ENCODE measurements at places on chromosomes 6 and 20.
A peak's percentile ranks its signal among the peaks of the same experiment; 100 is the strongest.

DNA sequence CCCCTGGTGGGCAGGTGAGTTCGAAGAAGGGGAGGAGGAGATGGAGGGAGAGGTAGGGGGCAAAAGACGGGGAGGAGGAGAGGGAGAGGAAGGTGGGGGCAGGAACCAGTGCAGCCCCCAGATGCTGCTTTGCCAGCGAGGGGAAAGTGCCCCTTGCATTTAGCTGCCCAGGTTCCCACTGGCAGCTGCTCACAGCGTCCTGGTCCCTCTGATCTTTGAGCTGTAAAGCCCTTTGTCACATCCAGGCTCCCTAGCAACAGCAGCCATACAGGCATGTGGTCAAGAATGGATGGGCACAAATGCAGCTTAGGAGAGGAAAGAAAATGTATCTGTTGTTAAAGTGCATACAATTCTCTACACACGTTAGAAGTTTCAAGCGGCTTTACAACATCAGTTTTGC, 160.9 kb downstream of the CD83 start:
- DNase-seq: no peak
- no peak overlapping the region for H3K4me3 ChIP-seq
- no peaks in the 10 kb centered on the region for H3K36me3 ChIP-seq
- peaks cover 4% of the 10 kb centered on the region for H3K4me1 ChIP-seq
- no peak overlapping the region for H3K27ac ChIP-seq
- H3K27me3 ChIP-seq: peaks cover 10% of the 10 kb centered on the region

GRCh38 chr20:3250091-3250504, 11.1 kb upstream of the SLC4A11 start:
- H3K27ac ChIP-seq: no peak overlapping the region
- no peak overlapping the region for H3K4me3 ChIP-seq
- H3K27me3 ChIP-seq: peaks cover 24% of the 10 kb centered on the region
- H3K36me3 ChIP-seq: 0 out of 2 replicates have a peak, but pooled peaks cover 3% of the 10 kb centered on the region
- DNase-seq: no peak

DNA sequence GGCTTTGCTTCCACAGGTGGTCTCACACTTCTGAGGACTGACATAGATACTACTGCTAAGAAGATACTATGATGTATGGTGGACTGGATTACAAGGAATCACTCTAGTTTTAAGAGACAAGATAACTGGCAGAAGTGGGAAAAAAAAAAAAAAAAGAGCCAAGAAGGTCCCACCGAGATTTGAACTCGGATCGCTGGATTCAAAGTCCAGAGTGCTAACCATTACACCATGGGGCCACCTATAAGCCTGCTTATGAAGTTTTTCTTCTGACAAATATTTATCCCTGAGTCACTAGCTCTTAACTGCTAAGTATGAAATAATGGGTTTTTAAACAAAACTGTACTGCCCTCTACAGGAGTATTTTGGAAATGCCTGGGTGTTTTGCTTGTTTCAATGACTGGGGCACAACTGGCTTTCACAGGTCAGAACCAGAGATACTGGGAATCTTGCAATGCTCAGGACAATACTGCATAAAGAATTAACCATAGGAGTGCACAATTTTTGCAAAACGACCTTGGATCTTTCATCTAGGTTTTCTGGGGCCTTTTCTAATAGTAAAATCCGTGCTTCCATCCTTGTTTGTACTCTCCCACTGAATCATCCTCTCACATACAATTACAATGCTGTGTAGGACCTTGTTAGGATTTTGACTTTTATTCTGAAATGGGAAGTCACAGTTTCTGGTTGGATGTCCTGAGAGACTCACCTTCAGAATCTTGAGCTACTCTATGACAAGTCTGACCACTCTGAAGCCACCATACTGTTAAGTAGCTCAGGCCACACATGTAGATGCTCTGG, 116.3 kb downstream of the OR2B2 start:
- H3K27ac ChIP-seq: no peak overlapping the region
- no peaks in the 10 kb centered on the region for H3K36me3 ChIP-seq
- no peaks in the 10 kb centered on the region for H3K27me3 ChIP-seq
- peak overlapping the region; percentile 37 for H3K4me3 ChIP-seq

DNA sequence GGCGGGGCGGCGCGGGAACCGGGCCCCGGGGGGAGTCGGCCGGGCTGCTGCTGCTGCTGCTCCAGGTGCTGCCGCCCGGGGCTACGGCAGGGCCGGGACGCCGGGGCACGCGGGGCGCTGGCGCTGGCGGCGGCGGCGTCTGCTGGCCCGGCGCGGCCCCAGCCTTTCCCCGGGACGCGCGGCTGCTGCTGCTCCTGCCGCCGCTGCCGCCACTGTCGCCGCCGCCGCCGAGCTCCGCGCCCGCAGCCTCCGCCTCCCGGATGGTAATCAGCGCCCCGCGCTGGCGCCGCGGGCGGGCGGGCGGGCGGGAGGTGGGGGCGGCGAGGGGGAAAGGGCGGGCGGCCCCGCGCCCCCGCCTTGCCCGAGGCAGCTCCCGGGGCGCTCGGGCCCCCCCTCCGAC, 306 bp downstream of the EBF4 start:
- H3K36me3 ChIP-seq: no peaks in the 10 kb centered on the region
- peaks cover 76% of the 10 kb centered on the region for H3K27me3 ChIP-seq
- DNase-seq: no peak

GRCh38 chr20:49030954-49031619, 15.0 kb upstream of the CSE1L start:
- H3K4me3 ChIP-seq: no peak overlapping the region
- H3K27ac ChIP-seq: no peak overlapping the region
- no peaks in the 10 kb centered on the region for H3K4me1 ChIP-seq
- H3K27me3 ChIP-seq: no peaks in the 10 kb centered on the region

DNA sequence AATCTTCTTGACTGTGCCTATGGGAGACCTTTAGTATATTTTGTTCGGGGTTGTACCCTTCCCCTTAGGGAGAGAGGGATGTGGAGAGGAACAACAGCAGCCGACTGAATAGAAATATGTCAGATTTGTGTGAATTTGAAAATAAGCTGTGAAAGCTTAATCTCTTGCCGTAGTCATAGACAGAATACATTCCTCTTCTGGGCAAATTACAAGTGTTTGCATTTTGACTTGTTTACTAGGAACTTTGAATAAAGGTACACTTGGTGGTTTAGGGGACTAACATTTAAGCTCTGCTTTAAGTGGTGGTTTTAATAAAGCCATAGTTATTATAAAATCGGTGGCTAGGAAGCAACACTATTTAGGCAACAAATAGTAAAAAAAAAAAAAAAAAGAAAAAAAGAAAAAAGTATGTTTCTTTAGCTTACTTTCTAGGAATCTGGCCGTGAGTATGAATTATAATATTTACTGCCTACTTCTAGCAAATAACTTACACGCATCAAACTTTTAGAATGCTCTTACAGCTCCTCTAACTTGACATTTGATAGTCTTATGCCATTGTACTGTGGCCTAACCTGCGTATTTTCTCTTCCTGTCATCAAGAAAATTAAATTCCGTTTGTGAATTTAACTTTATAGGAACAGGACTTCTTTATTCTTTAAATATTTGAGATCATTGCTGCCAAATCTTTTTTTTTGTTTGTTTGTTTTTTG, 65.1 kb downstream of the ZBTB2 start:
- no peak overlapping the region for H3K27ac ChIP-seq
- no peaks in the 10 kb centered on the region for H3K27me3 ChIP-seq
- peak overlapping the region; percentile 69 for H3K4me3 ChIP-seq

DNA sequence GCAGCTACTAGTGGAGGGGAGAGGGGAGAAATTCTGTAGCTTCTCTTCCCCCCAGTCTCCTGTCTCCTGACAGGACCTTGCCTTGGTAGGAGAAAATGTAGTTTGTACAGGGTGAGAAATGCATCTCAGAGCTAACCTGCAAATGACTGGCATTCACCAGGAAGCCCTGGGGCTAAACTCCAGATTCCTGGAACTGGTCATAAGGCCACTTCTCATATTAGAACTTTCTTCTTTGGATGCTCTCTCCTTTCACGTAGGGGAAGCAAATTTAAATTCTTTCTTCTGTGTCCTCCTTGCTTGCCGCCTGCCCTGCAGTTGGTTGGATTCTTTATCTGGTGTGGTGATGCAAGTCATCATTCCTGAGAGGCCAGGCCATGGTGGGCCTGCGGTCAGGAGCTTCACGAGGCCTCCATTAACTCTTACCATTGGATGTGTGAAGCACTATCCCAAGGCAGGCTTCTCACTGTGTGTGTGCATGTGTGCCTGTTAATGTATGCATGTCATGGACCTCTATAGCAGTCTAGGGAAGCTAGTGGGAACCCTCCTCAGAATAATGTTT, 182.0 kb downstream of the PHF3 start:
- H3K36me3 ChIP-seq: no peaks in the 10 kb centered on the region
- no peaks in the 10 kb centered on the region for H3K27me3 ChIP-seq
- no peak for DNase-seq
- H3K27ac ChIP-seq: no peak overlapping the region
- H3K4me3 ChIP-seq: no peak overlapping the region

DNA sequence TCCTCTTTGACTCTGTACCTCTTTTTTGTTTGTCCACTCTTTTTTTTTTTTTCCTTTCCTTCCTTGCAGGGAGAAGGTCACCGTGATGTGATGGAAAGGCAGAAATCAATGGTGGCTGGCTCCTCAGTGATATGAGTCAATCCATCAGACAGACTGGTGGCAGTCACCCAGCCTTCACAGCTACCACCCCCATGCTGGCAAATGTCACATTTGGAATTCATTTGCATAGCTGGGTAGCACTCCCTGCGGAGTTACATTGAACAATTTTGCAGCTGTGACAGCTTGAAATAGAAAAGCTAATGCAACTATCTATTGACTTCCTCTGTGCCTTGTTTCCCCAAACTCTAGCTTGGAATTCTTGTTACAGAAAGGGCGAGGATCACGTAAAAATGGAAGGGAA, 668.4 kb downstream of the C6orf118 start:
- no peak overlapping the region for H3K27ac ChIP-seq
- no peak for DNase-seq
- H3K27me3 ChIP-seq: no peaks in the 10 kb centered on the region
- no peak overlapping the region for H3K4me3 ChIP-seq
- H3K36me3 ChIP-seq: no peaks in the 10 kb centered on the region
- H3K4me1 ChIP-seq: no peaks in the 10 kb centered on the region

DNA sequence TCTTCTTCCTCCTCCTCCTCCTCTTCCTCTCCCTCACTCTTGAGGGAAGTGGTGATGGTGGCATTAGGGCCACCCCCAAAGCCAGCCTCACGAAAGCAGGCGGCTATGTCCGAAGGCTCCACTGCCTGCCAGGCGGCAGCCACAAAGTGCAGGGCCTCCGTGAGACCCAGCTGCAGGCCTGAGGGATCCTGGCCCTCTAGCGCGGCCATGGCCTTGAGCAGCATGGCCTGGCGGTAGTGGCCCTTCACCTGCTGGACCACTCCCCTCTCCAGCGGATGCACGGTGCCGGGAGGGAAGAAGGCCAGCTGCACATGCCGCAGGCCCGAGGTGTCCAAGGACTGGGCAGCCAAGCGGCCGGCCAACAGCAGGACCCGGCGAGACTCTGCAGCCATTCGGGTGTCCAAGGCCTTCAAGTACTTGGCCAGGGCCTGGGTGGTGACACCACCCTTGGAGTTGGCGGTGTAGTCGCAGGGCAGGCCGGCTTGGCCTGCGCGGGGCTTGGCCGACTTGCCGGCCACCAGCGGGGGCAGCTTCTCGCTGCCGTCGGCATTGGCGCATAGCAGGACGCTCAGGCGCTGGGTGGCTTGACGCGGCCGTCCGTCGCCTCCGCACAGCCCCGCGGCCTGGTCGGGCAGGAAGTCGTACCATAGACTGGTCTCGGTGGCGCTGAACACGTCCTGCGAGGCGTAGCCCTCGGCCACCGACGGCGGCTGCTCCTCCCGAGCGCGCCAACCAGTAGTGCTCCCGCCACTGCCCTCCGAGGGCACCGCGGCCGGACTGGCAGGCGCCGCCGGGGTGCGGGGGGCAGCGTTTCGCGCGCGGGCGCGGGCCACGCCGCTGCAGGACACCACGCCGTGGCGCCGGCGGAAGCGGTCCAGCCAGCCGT, 1.1 kb downstream of the CENPB start:
- no peak for DNase-seq
- peaks cover 5% of the 10 kb centered on the region for H3K36me3 ChIP-seq

DNA sequence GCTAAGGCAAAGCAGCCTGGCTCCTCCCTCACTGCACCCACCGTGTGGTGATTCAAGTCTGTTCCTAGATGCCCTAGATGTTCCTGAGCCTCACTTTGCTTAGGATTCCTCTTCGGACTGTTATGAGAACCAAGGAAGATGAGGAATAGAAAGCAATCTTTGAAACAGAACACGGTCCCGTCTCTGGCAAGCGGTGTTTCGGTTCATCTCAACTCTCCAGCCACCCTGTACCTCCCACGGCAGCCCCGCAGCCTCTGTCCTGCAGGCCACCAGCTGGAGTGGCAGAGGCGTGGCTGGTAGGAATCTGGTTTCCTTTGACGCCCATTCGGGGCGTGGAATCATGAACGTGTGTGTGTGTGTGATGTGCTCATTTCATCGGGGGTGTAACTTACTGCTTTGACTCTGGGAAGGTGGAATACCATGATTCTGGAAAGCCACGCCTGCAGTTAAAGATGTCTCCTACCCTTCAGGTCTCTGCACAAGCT, 21.3 kb downstream of the PDE10A start:
- H3K4me1 ChIP-seq: peaks cover 9% of the 10 kb centered on the region
- DNase-seq: no peak
- H3K27me3 ChIP-seq: no peaks in the 10 kb centered on the region

- no peak overlapping the region for H3K4me3 ChIP-seq
- no peaks in the 10 kb centered on the region for H3K27me3 ChIP-seq
- no peak for DNase-seq
- no peaks in the 10 kb centered on the region for H3K4me1 ChIP-seq
- no peaks in the 10 kb centered on the region for H3K36me3 ChIP-seq
- no peak overlapping the region for H3K27ac ChIP-seq
These were observed 557.5 kb upstream of the NOX3 start for GRCh38 chr6:156013155-156013554.

DNA sequence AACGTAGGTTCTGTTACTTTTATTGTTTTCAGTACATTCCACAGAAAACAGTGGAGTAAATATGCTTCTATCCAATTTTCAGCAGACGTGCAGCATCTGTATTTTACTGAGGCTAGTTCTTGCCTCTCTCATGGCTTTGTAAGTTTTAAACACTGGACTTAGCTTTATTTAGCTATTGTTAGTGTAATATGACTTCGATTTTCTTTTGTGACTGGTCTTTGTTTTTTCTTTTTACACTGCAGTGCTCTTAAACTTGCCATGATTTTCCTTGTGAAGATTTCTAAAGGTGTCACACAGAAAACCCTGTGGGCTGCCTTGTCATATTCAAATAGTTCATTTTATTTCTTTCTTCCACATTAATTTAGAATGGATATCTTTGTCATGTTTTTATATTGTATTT, 1234.9 kb upstream of the CITED2 start:
- H3K27me3 ChIP-seq: no peaks in the 10 kb centered on the region
- no peak overlapping the region for H3K27ac ChIP-seq
- DNase-seq: no peak
- H3K36me3 ChIP-seq: no peaks in the 10 kb centered on the region
- H3K4me3 ChIP-seq: no peak overlapping the region

DNA sequence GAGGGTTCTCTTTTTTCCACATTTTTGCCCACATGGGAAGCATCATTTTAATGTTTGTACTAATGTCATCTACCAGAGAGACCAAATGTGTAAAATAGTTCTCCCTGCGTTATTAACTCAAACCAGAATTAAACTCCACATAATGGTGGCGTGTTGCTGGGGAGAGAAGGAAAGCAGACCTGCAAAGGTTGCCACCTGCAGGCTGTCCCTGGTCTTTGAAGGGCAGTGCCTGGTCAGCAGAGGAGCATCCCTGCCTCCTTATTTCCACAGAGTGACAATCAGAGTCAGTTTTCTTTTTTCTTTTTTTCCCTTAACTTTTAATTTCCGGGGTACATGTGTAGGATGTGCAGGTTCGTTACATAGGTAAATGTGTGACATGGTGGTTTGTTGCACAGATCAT, 214.5 kb downstream of the TBX18 start:
- no peaks in the 10 kb centered on the region for H3K36me3 ChIP-seq
- no peaks in the 10 kb centered on the region for H3K27me3 ChIP-seq
- no peak for DNase-seq
- H3K4me3 ChIP-seq: no peak overlapping the region
